Chondrocyte (in vitro differentiated cells): ENCODE measurements at places on chromosomes 4 and X.
A peak's percentile ranks its signal among the peaks of the same experiment; 100 is the strongest.

- DNase-seq: no peak
These were observed 163.9 kb upstream of the KIT start for GRCh38 chr4:54493862-54494261.

DNA sequence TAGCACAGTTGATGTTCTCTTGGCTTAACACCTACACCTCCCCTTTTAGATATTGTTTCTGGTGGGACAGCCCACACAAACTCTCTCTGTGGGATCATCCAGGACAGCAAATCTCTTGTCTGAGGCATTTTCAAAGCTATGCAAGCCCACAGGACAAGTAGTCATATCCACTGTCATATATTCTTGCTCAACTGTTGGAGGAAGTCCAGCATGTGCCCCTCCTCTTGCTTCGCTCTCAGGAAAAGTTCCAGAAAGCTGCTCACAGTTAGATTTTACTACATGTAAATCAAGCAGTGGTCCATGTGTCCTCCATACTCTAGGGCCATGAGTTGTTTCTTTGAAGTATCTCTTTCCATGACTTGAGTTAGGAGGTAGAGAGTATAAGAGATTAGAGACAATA lies 260.7 kb downstream of the INPP4B start:
- DNase-seq: no peak

DNA sequence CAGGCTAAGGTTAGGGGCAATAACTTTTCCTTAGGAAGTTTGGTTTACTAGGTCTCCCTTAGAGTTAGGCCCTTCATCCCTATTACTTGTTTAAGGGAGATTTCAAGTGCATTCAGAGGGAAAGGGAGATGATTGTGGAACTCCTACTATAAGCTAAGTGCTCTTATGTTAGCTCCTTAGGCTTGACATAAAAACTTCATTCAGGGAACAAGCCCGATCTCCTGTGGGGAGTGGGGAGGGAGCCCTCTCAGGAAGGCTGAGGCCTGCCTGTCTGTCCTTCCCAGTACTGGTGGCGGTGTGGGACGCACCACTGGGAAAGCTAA lies 8.0 kb downstream of the KLF3 start:
- DNase-seq: no peak

- DNase-seq: peak; percentile 41
These were observed 1703.1 kb downstream of the PCDH7 start for GRCh38 chr4:32423267-32423666.

DNA sequence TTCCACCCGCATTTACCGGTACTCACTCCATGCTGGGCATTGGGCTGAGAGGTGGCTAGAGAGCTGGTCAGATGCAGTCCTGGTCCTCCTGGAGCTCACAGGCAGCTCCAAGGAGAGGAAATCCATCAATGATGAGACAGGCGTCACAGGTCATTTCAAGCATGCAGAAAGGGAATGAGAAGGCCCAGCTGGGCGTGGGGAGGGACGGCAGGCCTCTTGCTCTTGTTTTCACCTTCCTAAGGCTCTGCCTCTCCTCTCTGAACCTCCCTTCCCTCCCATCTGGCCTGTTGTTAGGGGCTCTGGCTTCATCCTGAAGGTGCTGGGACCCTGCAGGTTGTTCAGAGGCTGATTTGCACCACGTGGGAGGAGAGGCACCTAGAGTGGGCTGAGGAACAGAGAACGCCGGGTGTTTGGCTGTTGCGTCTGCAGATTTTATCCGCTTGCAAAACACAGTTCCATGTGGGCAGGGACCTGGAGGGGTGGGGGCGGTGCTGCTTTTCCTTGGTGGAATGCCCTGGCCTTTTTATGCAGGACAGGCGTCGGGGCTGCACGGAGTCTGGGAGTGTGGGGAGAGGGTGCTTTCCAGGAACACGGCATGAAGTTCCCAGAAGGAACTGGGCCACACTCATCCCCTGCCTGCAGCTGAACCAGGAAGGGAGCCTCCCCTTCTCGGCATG lies 81.5 kb upstream of the PSAPL1 start:
- DNase-seq: no peak

GRCh38 chrX:19198473-19198872 lies 76.2 kb upstream of the ADGRG2 start:
- no peak for DNase-seq

GRCh38 chr4:3213106-3213425 lies 35.9 kb upstream of the MSANTD1 start:
- DNase-seq: peak; percentile 17

DNA sequence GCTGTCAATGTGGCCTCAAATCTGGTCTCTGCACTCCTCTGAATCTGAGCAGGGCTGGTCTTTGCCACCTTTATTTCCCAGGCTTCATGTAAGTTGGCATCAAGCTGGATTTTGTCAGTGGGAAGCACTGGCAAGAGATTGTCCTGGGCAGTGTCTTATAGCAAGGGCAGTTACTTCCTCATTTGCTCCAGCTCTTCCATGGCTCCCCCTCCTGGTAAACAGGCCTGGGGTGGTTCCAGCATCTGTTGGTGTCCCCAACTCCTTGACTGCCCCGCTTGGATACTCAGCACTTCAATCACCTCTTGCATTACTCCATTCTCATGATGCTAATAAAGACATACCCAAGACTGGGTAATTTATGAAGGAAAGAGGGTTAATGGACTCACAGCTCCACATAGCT lies 15.0 kb upstream of the REST start:
- no peak for DNase-seq

DNA sequence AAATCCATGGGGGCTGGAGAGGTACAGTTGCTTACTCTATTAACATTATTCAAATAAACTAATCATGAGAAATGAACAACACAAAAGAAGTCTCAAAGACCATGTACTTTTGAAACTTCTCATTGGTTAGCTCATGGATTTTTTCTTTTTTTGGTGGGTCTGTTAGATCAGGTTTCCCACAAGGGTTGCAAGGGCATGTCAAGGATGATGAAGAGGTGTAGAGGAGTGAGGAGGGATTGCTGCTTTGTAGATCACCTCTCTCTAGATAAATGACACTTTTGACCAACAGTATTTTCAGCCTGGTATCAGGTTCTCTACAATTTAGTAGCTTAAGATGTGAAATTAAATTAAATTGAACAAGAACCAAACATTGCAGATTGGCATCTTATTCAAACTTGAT lies 417.9 kb upstream of the AGA start:
- DNase-seq: no peak

- DNase-seq: no peak
These were observed 49.3 kb upstream of the MAGED4B start for GRCh38 chrX:52118262-52118661.

- no peak for DNase-seq
These were observed 216.2 kb downstream of the ADGRA3 start for GRCh38 chr4:22299678-22300077.

DNA sequence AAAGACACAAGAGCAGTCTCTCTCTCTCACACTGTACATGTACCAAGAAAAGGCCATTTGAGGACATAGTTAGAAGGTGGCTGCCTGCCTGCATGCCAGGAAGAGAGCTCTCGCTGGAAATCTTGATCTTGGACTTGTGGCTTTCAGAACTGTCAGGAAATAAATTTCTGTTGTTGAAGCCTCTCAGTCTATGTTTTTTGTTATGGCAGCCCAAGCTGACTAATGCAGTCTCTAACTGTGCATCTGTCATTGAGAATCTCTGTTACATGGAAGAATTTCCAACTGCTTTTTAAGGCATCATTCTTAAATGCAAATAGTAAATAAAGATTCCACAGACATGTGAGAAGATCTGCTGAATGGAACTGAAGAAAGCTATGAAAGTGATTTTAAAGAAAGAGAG lies 198.3 kb downstream of the PCDH10 start:
- DNase-seq: no peak

GRCh38 chr4:76514087-76514486 lies 79.1 kb downstream of the SHROOM3 start:
- DNase-seq: no peak

DNA sequence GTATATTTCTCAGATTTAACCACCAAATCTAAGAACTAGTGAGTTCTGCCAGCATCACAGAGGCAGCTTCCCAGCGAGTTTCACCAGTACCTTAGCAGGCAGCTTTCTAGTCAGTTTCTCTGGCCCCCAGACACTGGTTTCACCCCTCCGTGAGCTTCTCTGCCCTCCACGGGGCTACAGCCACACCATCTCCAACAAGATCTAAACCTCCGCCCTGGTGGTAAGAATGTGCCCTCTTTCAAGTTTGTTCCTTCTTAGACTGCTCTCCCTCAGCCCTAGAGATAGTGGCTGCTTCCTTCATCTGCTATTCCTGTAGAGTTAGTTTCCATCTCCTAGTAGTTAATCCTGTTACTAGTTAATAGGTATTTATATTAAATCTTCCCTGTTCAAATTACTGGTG lies 60.5 kb upstream of the TAB3 start:
- DNase-seq: no peak

GRCh38 chr4:151475035-151475714 lies 66.2 kb downstream of the FHIP1A start:
- DNase-seq: no peak

DNA sequence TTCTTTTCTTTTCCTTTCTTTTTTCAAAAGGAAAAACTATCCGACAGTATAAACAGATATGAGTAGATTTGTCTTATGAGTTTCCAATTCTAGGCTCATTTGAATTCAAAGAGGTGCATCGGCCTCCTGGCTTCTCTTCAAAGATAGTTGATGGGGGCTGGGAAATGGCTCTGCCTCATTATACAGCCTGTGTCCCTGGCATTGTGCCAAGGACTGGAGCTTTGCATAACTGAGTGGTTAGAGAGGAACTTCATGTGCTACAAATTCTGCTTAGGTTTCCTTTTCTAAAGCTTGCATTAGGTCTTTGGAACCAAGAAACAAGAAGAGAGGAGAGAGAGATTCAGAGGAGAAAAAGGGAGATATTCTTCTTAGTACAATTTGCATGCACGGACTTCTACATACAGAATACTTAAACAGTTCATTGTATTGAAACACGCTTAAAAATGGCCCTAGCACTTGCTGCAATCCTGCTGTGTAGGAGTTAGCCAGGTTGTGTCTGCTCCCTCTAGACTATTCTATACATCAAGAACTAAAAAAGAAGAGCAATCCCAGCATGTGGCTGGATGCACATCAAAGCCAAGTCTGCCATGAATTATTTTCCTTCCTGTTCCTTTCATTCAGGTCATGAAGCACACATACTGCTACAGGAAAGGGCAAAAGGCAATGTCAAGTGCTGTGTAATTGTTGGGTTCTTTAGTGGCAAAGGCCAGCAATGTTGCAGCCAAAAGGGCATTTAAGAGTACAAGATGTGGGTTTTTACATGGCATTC lies 70.9 kb downstream of the INTS12 start:
- DNase-seq: no peak

DNA sequence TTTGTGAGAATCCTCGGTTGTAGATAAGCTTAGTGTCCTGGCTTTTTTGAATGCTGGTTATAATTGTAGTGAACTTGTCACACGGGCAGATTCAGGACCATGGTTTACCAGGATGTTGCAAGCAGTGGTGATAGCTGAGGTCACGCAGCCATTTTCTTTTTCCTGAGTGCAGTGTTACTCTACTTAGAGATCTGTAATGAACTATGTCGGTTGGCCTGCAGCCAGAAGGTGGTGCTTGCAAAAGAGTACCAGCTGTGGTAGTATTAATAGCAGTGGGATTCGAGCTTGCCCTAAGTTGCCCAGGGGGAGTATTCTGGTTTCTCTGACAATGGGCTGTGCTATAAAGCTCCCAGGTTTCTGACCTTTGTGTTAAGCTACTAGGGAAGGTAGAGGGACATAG lies 368.9 kb downstream of the SLITRK2 start:
- DNase-seq: no peak

- no peak for DNase-seq
These were observed 6.2 kb upstream of the CSF2RA start for GRCh38 chrX:1262369-1262768.

GRCh38 chrX:13482746-13483541 lies 86.5 kb upstream of the EGFL6 start:
- DNase-seq: no peak

GRCh38 chrX:136847874-136848273 lies 32.7 kb downstream of the RBMX start:
- no peak for DNase-seq

GRCh38 chr4:29326816-29327215 lies 1393.4 kb upstream of the PCDH7 start:
- DNase-seq: no peak

GRCh38 chr4:168291242-168291641 lies 27.3 kb downstream of the DDX60 start:
- DNase-seq: no peak

GRCh38 chrX:51461053-51462044 lies 35.0 kb downstream of the NUDT11 start:
- no peak for DNase-seq

GRCh38 chrX:77622672-77623071 lies 163.3 kb downstream of the ATRX start:
- no peak for DNase-seq

- no peak for DNase-seq
These were observed 25.9 kb upstream of the HMX1 start for GRCh38 chr4:8897251-8898167.

DNA sequence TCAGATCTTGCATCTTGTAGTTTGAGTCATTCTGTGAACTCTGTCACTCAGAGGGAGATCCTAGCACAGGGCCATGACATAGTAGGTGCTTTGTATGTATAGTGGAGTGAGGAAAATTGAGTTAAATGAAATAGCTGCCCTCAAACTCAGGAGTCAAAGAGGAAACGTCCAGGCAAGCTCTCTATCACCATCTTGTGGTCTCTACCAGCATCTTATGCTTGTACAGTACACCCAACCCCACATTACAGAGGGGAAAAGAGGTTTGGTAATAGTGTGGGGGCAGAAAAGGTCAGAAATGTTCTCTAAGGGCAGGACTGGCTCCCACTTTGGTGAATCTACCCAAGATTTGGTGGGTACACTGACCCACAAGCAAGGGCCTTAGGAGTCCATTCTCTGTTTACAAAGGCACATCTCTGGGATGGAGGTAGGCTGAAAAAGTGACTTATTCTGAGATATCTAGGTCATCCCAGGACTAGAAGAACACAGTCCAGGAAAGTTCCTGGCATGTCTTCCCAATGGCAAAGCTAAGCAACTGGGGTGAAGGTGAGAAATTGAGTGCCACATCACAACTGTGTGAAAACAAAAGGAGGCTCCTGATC lies 131.8 kb downstream of the OR13H1 start:
- DNase-seq: no peak

DNA sequence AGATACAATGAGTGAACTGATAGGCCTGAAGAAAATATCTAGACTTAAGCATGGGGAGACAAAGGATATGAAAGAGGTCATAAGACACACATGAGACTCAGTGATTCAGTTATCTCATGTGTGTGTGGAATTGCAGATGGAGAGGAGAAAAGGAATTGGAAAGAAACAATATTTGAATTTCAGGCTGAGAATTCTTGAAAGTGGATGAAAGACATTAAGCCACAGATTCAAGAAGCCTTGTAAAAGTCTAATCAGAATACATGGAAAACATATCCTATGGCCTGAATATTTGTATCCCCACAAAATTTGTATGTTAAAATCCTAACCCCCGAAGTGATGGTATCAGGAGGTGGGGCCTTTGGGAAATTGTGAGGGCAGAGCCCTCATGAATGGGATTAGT lies 28.3 kb downstream of the NSUN7 start:
- DNase-seq: no peak

GRCh38 chr4:126338548-126338947 lies 1023.8 kb downstream of the FAT4 start:
- DNase-seq: no peak

DNA sequence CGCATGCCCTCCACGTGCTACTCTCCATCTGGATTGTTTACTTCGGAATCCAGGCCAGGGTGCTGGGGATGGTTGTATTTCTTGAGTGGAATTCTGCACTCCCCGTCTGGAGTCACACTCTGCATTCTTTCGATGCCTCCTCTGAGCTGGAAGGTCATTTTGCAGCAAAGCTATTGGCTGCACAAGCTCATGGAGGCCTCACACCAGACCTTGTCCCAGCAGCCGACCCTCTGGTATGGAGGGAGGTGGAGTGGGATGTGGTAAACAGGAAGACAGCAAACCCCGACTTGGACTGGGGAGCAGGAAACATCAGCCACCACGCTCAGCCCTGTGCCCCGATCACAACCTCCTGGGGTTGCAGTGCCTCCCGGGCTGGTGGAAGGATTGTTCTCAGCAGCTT lies 225.3 kb upstream of the LNX1 start:
- DNase-seq: no peak
